ENCODE measurements at places on chromosomes 1 and 21. TPM values are rescaled to one million over a fixed set of nuclear protein-coding genes. Genes with fewer than 3 reads are reported as not detected.

Gene LRRC71
- total RNA-seq: 0.26 TPM

Gene KIFAP3
- 22.4 TPM for total RNA-seq

Gene CHODL
- total RNA-seq: not detected

Gene C1orf167
- total RNA-seq: not detected

Gene CRNN
- not detected for total RNA-seq

Gene BTBD19
- total RNA-seq: 13.4 TPM

Gene WDR26
- total RNA-seq: 99.9 TPM

Gene ATP1A2
- total RNA-seq: not detected

Gene FAM110D
- not detected for total RNA-seq

Gene SAMD13
- 0.45 TPM for total RNA-seq

Gene GOLT1A
- not detected for total RNA-seq

Gene SYCP1
- total RNA-seq: not detected

Gene ADORA1
- 3.5 TPM for total RNA-seq

Gene IGSF3
- not detected for total RNA-seq

Gene CA14
- total RNA-seq: not detected

Gene CD1E
- not detected for total RNA-seq

Gene BLACAT1
- not detected for total RNA-seq

Gene HMCN1
- 1.8 TPM for total RNA-seq

Gene CATSPERE
- total RNA-seq: 0.47 TPM
